Stimulated activated CD4-positive, alpha-beta T cell treated with anti-CD3 and anti-CD28 coated beads, Interleukin-1b, Interleukin-23, amount 100 ng/mL, for 24 hours (primary cell): ENCODE measurements at places on chromosomes 12 and 14.

DNA sequence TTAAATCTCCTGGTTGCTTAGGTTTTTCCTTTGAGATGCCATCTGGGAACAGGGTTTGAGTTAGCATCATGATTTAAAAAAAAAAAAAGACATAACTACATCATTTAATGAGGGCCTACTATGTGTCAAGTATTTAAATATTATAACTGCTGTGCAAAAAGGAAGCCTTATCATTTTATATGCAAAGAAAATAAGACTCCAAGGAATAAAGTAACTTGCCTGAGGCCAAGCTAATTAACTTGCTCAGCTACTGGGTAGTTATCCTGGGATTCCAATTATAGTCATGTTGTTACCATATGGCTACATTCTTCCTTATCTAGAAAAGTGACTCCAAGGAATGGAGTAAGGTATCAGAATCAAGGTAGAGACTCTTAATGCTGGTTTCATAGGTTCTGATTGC is 123.5 kb downstream of the SLC41A2 start:
- DNase-seq = no peak

DNA sequence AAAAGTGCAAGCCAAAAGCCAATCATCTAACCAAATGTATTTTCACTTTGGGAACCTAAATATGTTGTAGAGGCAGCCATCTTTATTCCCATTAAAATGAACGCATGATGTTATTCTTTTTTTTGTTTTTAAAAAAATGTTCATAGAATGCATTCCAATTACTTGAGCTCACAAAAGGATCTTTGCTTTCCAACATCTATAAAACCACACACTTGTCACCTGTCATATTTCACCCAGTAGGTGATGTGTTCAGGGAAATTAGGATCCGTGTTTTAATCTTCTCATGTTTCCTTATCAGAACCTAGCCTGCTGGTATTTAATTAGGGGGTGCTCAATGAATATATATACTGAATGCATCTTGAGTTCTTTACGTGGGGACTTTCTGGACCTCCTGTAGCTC is 13.6 kb downstream of the TTC8 start:
- DNase-seq = no peak

DNA sequence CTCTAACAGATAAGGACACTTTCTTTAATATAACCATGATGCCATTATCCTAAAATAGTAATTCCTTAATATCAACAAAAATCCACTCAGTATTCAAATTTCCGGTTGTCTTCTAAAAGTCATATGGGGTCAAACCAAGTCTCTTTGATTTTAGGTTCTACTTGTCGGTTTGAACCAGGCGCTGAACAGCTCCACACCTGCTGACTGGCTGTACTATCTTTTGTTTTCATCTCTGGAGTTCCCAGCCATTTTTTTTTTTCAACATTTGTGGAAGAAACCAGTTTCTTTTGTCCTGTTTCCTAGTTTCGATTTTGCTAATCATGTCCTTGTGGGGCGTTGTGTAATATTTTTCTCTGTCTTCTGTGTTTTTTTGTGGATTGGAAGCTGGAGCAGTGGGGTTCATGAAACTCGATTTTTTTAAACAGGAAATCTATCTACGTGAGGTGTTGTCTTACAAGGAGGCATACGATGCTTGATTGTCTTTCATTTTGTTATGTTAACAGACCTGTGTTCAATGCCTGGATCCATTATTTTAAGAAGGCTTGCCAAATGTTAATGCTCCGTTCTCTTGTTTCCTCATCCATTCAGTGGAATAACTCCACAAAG is 50.2 kb downstream of the FZD10 start:
- no peak for DNase-seq

DNA sequence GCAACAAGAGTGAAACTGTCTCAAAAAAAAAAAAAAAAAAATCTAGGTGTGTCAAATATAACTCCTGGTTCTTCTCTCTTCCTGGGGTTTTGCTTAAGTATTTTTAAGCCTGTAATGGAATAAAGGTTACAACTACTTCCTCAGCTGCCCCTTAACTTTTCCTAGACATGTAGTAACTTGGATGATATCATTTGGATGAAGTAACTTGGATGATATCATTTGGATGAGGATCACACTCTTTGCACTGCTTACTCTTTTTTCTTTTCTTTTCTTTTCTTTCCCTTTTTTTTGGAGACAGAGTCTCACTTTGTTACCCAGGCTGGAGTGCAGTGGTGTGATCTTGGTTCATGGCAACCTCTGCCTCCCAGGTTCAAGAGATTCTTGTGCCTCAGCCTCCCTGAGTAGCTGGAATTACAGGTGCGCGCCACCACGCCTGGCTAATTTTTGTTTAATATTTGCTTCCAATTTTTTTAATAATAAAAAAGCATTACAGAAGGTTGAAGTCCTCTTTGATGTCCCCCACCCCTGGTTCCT is 775 bp upstream of the FAM186A start:
- DNase-seq = no peak

- DNase-seq = no peak
Observed at GRCh38 chr14:100903672-100904185, at the start of gene RTL1. Gene RTL1 (minus strand): TSS chr14:100903722. CDS start chr14:100884788, 18,934 bp downstream.

DNA sequence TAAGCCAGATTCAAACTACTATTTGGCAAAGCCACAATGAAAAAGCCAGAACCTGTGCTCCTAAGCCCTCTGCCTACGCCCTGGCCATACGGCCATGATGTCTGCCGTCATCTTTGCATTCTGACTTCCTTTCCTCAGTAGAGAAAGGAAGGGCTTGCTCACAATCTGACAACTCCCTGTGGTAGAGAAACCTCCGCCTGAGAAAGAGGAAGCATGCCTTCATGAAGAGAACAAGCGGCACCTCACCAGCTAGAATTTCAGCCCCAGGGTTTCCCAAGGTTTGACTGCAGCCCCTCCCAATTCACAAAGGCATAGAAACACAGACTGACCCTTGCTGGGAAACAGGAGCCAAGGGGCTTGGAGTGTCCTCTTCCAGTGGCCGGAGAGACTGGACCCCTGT is 25.7 kb downstream of the TEP1 start:
- DNase-seq = no peak

DNA sequence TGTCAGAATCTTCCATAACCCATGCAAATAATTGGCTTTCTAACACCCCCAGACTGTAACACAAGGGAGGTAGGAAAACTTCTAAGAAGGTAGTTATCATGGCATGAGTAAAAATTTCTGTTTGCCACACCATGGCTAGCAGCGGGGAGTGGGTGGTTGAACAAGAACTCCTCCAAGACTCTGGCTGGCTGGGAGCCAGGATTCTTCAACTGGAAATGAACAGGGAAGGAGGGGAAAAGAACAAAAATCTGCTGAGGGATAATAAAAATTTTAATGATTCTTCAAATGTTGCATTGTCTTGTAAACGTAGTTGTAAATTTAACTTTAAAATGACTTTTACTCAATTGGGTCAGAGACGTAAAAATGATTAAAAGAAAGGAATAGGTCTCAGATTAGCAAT is 78.9 kb downstream of the AKAP6 start:
- DNase-seq = no peak

DNA sequence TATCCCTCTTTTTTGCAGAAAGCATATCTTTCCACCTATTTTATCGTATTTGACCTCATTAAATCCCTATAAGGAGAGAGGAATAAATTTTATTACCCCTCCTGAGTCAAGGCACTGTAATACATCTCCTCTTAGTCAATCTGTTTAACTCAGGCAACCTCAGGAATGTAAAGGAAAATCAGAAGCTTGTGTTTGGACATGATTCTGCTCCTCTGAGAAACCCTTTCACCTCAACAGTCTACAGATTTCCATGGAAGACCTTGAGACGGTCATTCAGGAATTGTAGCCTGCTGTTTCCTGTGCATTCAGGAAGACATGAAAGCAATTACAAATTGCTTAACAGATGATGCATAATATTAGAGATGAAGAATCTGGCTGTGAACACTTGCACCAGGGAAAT is 360.8 kb downstream of the PAWR start:
- DNase-seq = no peak

DNA sequence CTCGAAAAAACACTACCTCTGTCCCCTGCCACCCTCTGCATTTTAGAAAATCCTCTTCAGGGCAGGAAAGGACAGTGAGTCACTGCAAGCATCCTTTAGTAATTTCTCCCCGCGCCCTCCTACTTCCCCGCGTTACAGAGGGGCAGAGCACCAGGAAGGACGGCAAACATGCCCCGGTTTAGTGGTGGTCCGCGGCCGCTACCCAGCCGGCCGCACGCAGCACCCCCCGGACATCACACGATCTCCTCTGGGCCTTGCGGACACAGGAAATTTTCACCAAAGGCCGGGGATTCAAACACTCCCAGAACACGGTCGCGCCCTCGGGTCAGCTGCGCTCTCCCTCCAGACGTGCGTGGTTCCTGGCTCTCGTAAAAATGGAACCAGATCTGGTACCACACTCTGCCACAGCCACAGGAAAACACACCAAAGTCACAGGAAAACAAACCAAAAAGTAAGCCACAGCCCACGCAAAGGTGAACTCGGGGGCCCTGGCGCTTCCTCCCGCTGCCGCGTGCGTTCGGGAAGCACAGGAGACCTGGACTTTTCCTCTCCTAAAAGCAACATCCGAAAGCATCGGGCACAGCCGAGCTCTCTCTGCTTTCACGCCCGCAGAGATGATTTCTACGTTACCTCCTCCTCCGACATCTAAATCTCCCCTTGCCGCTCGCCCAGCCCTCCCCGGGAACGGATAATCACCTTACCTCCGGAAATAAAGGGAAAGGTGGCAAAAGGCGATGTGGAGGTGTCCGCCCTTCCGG is 839 bp downstream of the SLC38A1 start:
- peak; percentile 27 for DNase-seq

GRCh38 chr12:13069380-13069779 is 25.2 kb downstream of the FAM234B start:
- DNase-seq = no peak

DNA sequence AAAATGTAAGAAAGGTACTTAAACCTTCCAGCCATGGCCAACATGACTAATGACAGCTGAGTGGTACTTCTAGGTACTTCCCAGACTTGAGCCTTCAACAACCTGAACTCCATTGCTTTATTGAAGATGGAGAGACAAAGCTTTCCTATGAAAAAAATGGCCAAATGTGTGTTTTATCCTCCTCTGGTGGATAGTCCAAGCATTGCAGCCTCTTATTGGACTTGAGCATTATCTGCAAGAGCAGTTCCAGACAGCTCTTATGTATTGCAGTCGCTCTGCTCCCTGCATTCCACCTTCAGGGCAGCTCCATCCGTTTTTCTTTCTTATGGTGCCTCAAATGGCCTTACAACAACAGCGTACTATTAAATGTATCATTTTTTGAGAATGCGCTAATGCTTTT is 588.2 kb downstream of the NRXN3 start:
- DNase-seq = no peak

- no peak for DNase-seq
Observed at GRCh38 chr12:48389409-48389808, 38.7 kb upstream of the ZNF641 start.

GRCh38 chr12:111046896-111047295 is 126.5 kb upstream of the MYL2 start:
- DNase-seq = no peak

DNA sequence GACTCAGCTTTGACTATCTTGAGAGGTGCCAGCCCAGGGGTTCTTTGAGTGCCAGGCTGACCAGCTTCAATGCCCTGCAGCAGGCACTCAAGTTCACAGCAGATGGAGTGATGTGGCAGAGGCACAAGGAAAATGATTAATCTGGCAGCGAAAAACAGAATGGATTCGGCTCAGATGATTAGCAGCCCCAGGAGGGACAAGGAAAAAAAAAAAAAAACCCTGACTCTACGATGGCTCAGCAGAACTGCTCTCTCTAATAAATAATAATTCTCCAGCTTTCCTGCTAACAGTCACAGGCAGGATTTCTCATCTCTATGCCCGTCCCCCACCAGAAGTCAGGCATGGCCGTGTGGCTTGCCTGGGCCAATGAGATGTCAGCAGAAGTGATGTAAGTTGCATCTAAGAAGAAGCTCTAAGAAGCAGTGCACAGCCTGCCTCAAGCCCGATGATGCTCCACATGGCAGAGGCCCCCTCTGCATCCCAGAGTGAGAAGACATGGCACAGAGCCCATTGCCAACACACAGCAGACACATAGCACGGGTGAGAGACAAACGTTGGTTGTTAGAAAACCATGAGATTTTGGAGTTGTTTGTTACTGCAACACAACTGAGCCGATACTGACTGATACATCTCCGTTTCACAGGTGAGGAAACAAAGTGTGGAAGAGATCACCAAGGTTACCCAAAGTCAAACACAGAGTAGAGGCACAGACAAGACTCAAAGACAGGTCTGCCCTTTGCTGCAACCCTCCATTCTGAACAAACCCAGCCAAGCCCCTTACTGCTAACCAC is 111.0 kb downstream of the SCARB1 start:
- DNase-seq = no peak

DNA sequence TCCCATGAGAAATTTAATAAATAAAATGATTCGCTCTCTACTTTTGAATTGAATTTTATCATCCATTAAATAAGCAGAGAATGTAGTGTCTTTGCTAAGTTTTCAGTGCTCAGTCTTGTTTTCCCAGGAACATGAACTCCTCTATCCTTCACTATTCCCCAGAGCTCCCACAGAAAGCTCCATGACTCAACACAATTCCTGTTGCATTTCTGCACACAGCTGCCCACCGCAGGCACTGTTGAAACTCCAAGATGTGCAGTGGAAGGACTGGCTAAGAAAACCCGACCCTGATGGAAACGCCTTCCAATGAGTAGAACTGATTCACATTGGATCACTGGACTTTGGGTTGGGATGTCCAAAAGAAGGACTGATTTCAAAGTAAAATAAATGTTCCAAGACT is 202.4 kb upstream of the AMIGO2 start:
- DNase-seq = no peak

GRCh38 chr12:26451763-26452162 is 256.4 kb downstream of the SSPN start:
- DNase-seq = no peak

GRCh38 chr12:132734206-132734605 is 23.6 kb downstream of the PGAM5 start:
- no peak for DNase-seq

GRCh38 chr14:65043893-65044595 is 57.3 kb downstream of the FNTB start:
- DNase-seq = no peak

DNA sequence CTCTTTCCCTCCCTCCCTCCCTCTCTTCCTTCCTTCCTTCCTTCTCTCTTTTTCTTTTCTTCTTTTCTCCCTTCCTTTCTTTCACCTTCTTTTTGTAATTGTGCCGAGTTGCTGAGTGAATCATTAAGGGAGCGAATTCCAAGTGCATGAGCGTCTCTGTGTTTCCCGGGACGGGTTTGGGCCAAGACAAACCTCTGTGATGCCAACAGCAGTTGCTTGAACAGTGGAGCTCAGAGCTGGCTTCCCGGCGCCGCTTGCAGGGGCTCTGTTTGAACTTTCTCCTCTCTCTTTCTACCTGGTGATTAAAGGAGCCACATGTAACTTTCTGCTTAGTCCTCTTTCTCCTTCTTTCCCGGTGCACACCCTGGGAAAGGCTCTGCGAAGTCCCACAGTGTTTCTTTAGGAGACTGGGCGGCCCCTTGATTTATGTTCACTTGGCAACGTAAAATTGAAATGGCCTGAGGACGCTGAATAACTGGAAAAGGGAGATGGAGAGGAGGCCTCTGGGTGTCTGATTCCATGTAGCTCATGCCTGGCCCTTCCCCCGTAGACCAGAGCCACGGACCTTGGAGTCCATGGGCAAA is 33.7 kb upstream of the MAP1LC3B2 start:
- DNase-seq = no peak

- no peak for DNase-seq
Observed at GRCh38 chr12:129109174-129110001, 256.1 kb downstream of the GLT1D1 start.

- DNase-seq = no peak
Observed at GRCh38 chr12:2550561-2551411, 244.0 kb upstream of the FKBP4 start.

GRCh38 chr14:106129274-106129673 is 602.9 kb downstream of the TMEM121 start:
- DNase-seq = no peak
